ENCODE measurements at places on chromosomes 16 and 17. TPM values are rescaled to one million over a fixed set of nuclear protein-coding genes. Genes with fewer than 3 reads are reported as not detected.

GRCh38 chr17:17570798-17571716, 20.5 kb downstream of the PEMT start:
- DNase-seq = no peak

DNA sequence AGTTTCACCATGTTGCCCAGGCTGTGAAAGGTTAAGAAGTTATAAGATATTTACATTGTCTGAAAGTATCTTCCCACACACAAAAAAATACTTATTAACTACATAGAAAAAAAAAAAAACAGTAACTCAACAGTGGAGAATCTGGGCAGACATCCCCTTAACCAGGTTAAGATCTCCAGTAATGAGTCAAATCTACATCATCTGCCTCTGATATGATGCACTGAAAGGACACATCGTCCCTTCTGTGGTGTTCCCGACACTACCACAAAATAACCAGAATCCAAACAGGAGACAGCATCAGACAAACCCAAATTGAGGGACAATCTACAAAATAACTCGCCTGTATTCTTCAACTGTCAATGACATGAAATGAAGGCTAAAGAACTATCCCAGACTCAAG, 40.0 kb downstream of the CMTM4 start:
- no peak for DNase-seq

GRCh38 chr17:57914273-57915142, 40.7 kb downstream of the CUEDC1 start:
- DNase-seq = no peak

DNA sequence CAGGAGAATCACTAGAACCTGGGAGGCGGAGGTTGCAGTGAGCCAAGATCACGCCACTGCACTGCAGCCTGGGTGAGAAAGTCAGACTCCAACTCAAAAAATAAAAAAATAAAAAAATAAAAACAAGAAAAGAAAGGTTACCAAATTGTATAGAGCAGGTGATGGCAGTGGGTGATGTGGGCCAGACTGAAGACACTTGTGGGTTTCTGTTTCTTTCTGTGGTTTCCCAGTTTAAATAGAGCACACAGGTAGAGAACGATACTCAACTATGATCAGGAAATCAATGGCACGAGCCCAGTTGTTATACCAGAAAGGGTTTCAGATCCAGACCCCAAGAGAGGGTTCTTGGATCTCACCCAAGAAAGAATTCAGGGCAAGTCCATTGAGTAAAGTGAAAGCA, 32.6 kb downstream of the NUBP1 start:
- no peak for DNase-seq

GRCh38 chr17:37797206-37797605, 52.3 kb upstream of the HNF1B start:
- DNase-seq = no peak

Gene CFAP97D1
- total RNA-seq = not detected

GRCh38 chr16:28543072-28543471, 4.3 kb upstream of the NUPR1 start:
- peak; percentile 30 for DNase-seq

Gene IL32
- total RNA-seq = 1.5 TPM

Gene HAS3
- total RNA-seq = 2.5 TPM

- DNase-seq = no peak
These were observed 114.1 kb downstream of the SPAG9 start for GRCh38 chr17:51006601-51007000.

GRCh38 chr17:2390199-2390836, 10.5 kb downstream of the MNT start:
- DNase-seq = no peak

Gene PKMYT1
- 105 TPM for total RNA-seq

DNA sequence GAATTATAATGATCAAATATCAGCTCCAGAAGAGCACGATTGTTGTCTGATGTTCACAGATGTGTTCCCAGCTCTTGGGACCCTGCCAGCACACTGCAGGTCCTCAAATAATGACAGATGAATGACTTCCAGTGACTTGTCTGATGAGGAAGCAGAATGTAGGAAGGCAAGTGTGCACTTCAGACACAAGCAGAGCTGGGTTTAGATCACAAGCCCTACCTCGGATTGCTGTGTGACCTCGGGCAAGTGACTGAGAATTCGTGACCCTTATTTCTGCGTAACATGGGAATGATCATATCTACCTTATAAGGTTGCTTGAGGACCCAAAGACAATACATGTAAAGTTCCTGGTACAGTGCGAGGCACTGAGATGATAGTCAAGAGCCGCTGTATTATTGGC, 182.2 kb downstream of the ABCC12 start:
- DNase-seq = no peak

Gene GDPD1
- 3.4 TPM for total RNA-seq

- DNase-seq = no peak
These were observed 33.9 kb upstream of the MLKL start for GRCh38 chr16:74734361-74735161.

- DNase-seq = no peak
These were observed 25.4 kb downstream of the UBE2G1 start for GRCh38 chr17:4340914-4341615.

- DNase-seq = no peak
These were observed 462.9 kb upstream of the ZFHX3 start for GRCh38 chr16:73510852-73511251.

GRCh38 chr16:59878999-59879398, 1144.9 kb upstream of the GOT2 start:
- DNase-seq = no peak

Gene HEATR9
- not detected for total RNA-seq

DNA sequence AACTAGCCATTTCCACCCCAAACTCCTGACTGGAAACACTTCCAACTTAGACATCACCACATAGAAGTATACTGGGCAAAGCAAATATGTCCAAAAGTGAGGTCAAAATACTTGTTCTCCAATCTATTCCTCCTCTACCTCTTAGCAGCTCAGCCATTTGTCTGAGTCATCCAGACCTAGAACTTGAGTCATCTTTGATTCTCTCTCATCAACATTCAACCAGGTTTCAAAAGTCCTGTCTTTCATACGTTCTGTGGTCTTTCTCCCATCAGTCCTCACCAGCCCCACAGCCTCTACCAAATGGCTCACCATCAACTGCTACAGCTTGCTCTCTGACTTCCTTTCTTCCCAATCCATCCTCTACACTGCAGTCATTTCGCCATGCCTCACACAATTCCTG, 6.8 kb downstream of the ANKFY1 start:
- DNase-seq = no peak

DNA sequence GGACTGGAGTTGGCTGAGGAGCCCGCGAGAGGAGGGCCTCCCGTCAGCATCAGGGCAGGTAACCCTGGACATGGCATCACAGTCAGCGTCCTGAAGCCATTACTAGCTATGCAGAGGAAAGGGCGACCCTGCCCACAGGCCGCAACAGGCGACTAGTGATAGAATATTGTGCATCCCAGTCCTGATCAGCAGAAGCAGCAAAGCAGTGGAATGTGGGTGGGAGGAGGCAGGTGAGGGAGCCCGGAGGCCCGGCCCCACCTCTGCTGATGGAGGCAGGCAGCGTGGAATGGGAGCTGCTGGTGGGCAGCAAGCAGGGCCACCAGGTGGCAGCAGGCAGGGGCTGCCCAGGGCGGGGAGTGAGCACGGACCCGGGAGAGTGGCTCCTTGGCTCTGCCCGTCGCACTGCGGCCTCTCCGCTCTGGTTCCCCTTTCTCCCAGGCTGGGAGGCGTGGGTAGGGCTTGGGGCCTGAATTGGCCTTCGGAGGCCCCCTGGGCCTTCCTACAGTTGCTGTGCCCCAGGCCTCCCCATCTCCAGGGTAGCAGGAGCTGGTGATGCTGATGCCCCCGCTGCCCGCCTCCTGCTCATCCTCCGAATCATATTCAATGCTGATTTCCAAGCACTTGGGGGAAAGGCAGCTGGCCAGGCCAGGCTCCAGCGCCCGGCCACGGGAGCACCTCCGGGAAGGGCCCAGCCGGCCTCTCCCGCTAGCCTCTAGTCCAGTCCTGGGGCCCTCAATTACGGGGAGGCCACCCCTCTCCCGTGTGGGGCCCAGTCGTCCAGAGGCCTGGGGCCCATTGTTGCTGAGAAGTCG, 20.2 kb downstream of the TSPOAP1 start:
- no peak for DNase-seq

DNA sequence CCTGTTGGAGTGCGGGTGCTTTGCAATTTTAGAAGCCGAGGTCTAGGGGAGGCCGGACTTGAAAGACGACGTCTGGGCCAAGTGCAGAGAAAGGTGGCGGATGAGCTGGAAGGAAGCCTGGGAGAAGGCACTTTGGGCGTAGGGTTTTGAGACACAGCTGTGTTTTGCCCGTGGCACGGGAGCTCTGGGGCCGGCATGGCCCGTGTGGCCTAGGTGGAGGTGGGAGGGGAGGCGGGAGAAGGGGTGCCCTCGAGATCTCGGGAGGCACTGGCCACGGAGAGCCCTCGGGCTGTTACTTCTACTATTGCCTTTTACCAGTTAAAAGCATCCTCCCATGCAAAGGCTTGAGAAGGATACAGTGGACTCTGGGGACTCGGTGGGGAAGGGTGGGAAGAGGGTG, 161.9 kb downstream of the FOXL1 start:
- no peak for DNase-seq

- no peak for DNase-seq
These were observed 585 bp downstream of the MLKL start for GRCh38 chr16:74700116-74700437.

Gene ELAC2
- total RNA-seq = 62.7 TPM

GRCh38 chr16:3971261-3971660, 90.7 kb upstream of the CREBBP start:
- peak; percentile 61 for DNase-seq

GRCh38 chr17:9644910-9645751, at the start of gene USP43:
USP43 (plus strand) TSS chr17:9645517; CDS start chr17:9645633, 116 bp downstream.
- DNase-seq = peak; percentile 59

DNA sequence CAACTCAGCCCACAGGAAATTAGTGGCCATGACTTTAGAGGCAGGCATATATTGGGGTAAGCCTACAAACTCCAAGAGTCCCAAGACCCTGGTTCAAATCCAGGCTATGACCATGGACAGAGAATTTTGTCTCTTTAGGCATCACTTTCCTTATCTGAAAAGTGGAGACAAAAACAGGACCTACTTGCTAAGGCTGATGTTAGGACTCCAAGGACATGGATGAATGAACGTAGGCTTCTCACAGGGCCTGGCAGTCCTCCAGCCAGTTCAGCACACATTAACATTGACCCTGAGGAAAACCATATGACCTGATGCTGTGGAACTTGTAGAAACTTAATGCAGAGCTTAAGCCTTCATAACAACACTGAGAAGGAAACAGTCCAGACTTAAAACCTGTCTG, 1.4 kb downstream of the FKBP10 start:
- DNase-seq = no peak

Gene TCAP
- total RNA-seq = 1.6 TPM

- DNase-seq = peak; percentile 76
These were observed at the start of gene IGFBP4 for GRCh38 chr17:40443196-40443987. IGFBP4 (plus strand) TSS chr17:40443450; CDS start chr17:40443736, 286 bp downstream.

DNA sequence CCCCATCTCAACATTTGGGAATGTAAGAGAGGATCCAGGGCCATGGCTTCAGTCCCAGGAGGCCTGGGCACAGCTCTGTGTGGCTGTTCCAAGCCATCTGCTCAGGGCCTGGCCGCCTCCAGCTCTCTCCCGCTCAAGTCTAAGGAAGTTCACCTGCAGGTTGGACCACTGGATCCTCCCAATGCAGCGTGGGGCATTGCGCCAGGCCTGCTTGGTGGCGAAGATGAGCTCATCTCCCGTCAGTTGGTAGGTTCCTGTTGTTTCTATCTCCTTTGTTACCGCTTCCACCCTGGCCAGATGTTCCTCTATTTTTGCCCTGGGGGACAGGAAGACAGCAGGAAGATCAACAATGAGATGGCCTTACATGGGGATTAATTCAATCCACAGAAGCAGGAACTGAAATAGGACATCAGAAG, 17.5 kb downstream of the NOS2 start:
- no peak for DNase-seq

GRCh38 chr17:57468932-57469775, 212.8 kb downstream of the MSI2 start:
- no peak for DNase-seq

Gene PDPR
- total RNA-seq = 48.8 TPM

DNA sequence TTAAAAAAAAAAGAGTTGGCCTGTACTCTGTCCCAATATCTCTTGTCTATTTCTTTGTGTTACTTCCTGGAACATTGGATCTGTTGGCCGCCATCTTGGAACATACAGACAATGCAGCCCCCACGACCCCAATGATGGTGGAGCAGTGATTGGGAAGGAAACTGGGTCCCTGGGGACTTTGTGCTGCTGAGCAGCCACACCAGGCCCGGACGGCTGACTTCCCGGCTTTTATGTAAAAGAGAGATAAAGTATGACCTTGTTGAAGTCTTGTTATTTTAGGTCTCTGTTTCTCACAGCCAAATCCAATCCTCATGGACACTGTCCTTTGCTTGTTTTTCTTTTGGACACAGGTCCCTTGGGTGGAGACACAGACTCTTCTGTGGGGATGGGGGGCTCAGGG, 204.5 kb downstream of the SALL1 start:
- DNase-seq = no peak

Gene SPATA33
- total RNA-seq = 21.0 TPM

DNA sequence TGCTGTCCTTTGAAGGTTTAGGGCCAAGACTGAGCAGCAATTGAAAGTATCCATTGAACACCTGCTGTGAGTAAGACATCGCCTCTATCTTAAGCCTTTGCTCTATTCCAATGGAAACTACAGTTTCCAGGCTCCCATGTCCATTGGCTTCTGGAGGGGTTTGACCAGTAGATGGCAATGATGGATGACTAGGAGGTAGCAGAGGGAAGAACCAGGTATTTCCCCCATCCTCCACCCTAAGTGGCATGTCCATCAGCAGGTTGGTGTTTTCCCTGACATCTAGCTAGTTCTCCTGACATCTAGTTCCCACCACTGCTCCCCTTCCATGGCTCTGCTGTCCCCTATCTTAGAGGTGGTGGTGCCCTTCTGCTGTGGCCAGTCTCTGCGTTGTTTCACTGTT, 58.7 kb downstream of the CENPV start:
- no peak for DNase-seq

DNA sequence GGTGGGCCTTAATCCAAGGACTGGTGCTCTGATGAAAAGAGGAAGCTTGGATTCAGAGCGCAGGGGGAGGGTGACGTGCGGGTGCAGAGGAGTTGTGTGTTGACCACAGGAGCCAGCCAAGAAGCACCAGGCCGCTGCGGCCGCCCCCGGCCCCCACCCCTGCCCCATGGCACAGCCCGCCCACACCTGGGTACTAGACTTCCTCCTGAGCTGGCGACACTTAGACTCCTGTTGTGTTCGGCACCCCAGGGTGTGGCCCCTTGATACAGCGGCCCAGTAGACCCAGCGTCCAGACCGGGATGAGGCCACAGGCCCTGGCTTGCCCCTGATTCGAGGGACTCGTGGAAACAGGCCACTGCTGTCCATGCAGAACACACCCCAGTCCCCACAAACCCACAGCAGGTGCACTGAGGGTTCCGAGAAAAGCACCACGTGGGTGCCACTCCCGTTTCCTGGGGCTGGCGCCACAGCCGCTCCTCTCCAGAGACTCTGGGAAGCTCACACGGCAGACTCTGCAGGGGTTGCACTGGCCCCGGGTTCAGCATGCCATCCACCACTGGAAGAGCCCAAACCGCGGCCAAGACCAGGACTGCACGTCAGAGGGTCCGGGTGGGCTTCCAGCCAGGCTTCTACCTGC, 5.7 kb upstream of the SNAI3 start:
- no peak for DNase-seq

- DNase-seq = no peak
These were observed 665.6 kb upstream of the SOX9 start for GRCh38 chr17:71455219-71455618.

GRCh38 chr16:66588981-66589713, 9.9 kb downstream of the CMTM2 start:
- peak; percentile 35 for DNase-seq
